SW 1271 (cell line): ENCODE measurements at places on chromosomes 16 and 17.

GRCh38 chr16:87180069-87180468 lies 137.1 kb downstream of the C16orf95 start:
- no peak for DNase-seq

DNA sequence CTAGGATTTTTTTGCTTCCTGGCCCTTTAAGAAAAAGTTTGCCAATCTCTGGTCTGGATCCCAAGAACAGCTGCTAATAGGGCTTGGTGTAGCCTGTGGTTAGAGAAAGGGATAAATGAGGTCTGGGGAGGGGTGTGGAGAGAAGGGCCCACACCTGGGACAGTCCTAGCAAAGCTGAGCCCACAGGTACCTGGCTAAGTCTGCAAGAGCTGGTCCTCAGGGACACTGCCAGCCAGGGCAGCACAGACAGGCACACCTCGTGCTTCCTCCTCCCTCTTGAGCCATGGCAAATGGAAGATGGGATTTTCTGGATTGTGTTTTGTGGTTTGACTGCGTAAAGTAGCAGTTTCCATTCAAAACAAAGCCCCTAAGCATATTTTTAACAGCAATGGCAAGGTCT lies 217.5 kb downstream of the SOX9 start:
- DNase-seq = no peak

DNA sequence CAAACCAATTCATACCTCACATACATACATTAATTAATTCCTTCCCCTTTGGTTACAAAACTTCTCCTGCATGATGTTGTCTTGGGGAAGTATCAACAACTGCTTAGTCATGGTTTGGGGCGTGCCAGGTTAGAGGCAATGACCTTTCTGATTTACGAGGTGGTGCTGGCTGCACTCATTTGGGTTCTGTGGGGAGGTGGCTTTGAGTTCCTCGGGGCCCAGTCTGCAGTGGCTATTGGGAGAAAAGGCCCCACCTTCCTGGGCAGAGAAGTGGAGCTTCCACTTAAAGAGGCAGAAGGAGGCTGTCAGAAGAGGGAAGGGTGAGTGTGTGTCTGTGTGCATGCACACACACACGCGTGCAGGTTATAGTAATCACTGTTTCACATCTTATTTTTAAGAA lies 10.2 kb upstream of the ETV4 start:
- no peak for DNase-seq

GRCh38 chr16:74455213-74455612 lies 33.9 kb upstream of the CLEC18B start:
- no peak for DNase-seq

- DNase-seq = no peak
Observed at GRCh38 chr16:10984509-10984908, 40.1 kb downstream of the CLEC16A start.

GRCh38 chr17:7897773-7898172 lies 9.2 kb downstream of the CHD3 start:
- DNase-seq = no peak

- no peak for DNase-seq
Observed at GRCh38 chr17:40844671-40845107, 22.3 kb upstream of the KRT10 start.

- no peak for DNase-seq
Observed at GRCh38 chr16:56628486-56629350, 3.1 kb downstream of the MT1E start.

DNA sequence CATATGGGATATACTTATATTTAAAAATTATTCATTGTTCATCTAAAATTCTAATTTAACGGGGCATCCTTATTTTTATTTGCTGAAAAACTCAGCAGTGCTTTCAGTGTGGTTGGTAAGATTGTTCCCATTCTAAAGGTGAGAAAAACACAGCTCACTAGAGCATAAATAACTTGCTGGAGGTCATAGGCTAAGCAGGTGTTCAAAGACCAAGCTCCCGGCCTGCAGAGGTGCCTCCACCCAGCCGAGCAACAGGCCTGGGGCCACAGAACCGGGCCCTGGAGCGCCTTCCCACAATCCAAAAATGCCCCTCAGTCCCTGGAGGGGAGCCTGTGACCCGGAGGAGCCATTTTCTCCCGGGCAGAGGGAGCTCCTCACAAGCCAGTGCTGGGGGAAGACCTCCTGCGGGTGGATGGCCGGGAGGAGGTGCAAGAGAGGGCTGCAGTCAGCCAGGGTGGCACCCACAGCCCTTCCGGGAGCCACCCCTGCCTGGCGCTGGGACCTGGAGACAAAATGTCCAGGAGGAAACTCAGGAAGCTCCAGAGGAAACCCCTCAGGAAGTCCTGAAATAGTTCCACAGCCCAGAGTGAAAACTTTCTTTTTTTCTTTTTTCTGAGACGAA lies 14.7 kb downstream of the ABR start:
- no peak for DNase-seq

- no peak for DNase-seq
Observed at GRCh38 chr16:27500801-27501200, 48.9 kb downstream of the GTF3C1 start.

DNA sequence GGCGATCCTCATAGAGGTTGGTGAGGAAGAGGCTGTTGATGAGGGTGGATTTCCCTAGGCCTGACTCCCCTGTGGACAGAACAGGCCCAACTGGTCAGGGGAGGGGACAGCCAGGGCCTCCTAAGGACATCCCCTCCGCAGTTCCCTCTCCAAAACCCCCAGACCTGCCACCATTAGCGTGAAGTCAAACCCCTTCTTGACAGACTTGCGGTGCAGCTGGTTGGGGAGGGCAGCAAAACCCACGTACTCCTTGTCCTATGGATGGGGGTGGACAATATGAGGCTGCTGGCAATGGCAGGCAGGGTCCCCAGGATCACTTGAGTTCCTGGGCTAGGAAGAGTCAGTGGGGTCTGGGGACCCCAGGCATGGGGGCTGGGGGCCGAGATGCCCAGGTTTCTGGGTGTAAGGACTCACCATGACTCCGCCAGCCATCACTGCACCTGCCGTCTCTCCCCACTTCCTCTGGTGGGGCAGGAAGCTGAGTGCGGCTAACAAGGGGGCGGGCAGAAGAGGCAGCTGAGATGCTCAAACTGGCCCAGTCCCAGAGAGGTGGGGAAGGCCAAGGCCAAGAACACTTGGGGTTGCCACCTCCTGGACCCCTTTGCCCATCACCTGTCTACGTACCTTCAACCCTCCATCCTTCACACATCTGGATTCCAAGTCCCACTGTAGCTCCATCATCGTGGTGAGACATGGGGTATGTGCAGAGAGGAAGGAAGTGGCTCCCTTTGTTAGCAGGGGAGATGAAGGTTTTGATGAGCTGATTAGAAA lies at the start of gene SEPTIN1:
SEPTIN1 (minus strand) TSS at position 451 of the 771 bp plus-strand sequence; CDS start at position 432, 19 bp downstream.
- no peak for DNase-seq

GRCh38 chr16:2090481-2090776 lies 42.6 kb downstream of the TSC2 start:
- no peak for DNase-seq

- no peak for DNase-seq
Observed at GRCh38 chr16:87123356-87124001, 193.7 kb downstream of the C16orf95 start.

GRCh38 chr17:68033636-68034451 lies 1.7 kb upstream of the KPNA2 start:
- DNase-seq = no peak

DNA sequence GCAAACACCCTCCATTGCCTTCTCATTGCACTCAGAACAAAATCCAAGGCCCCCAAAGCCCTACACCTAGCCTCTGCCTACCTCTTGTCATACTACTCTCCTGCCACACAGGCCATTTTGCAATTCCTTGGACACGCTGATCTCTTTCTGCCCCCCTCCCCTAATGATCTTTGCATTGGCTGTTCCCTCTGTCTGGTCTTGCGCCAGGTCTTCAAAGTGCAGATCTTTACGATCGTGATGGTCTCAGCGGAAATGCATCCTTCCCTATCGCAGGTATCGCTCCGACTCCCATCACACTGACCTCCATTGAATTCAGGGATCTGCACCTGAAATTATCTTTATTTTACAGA lies 777 bp upstream of the MOSMO start:
- DNase-seq = no peak

DNA sequence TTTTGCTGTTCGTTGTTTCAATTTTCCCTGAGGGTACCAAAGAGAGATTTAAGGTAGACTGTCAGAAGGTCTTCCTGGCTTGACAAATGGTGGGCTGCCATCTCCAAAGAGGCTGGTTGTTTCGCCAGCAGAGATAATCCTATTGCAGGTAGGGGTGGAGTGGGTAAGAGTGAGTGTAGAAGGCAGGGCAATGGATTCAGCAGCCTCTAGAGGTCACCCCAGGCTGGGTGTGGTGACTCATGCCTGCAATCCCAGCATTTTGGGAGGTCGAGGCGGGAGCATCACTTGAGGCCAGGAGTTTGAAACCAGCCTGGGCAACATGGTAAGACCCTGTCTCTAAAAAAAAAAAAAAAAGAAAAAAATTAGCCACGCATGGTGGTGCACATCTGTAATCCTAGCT lies 34.6 kb downstream of the DCAKD start:
- DNase-seq = no peak

DNA sequence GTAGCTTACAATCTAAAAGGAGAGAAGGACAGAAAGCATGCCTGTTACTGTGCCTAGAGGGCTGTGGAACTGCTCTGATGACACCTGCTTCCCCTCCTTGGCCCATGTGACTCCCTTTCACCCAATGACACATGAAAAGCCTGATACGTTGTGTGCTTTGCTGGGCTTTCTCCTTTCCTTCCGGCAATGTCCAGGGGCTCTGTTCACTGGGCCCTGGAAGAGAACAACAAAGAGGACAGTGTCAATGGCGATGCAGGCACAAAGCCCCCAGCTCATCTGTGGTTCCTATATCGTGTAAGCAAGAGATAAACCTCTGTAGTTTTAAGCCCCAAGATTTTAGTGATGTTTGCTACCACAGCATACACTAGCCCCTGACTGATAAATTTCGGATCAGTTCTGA lies 306.1 kb downstream of the ABCC12 start:
- no peak for DNase-seq

- DNase-seq = no peak
Observed at GRCh38 chr17:73824321-73824720, 180.1 kb upstream of the SDK2 start.

DNA sequence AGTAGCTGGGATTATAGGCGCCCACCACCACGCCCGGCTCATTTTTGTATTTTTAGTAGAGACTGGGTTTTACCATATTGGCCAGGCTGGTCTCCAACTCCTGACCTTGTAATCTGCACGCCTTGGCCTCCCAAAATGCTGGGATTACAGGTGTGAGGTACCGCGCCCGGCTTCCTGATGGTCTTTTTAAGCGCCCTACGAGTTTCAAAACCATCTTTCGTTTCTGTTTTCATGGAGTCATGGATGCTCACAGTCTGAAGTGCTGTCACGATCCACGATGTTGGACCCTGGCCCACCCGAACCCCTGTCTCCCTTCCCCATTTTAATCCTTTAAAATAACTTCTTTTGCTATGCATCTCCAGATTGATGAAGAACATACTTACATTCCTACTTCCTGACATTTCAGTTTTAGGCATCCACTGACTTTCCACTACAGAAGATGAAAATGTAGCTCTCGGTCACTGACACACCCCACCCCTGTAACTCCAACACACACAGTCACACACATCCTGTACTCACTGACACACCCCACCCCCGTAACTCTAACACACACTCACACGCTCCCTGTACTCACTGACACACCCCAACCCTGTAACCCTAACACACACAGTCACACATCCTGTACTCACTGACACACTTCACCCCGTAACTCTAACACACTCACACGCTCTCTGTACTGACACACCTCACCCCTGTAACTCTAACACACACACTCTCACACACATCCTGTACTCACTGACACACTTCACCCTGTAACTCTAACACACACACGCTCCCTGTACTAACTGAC lies 22.6 kb upstream of the WDR45B start:
- no peak for DNase-seq

DNA sequence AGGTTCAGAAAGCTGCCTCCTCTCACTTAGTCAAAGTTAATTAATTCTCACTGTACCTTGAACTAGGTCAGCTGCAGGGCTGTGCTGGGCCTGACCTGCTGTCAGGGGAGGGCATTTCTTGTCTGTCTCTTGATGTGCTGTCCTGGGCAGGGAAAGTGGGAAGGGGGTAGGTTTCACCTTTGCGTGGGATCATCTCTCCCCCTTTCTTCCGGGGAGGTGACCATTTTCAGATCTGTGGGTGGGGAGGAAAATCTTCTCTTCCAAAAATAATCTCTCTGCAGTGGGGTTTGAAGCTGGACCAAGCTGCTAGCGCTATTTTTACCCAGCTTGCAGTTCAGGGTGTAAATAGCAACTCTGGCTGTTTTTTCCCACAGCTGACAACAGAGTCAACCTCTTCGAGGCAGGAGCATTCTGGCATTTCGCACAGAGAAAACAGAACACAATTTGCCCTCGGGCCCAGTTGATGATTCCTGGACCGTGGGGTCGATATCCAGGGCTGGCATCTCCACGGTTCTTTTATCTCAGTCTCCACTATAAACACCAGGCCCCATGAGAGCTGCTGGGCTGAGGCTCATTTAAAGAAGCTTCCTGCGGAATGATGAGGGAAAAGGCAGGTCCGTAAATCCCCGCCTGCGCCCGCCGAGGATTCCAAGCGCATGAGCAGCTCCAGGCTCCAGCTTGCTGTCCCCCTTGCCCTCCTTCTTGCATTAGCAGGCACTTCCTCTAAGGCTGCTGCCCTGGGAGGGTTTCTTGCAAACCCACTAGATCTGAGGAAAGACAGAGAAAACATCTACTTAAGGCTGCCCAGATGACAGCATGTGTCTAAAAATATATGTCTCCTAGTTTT lies 93.9 kb downstream of the YPEL2 start:
- no peak for DNase-seq

- DNase-seq = no peak
Observed at GRCh38 chr16:21611556-21612384, 12.4 kb downstream of the METTL9 start.

DNA sequence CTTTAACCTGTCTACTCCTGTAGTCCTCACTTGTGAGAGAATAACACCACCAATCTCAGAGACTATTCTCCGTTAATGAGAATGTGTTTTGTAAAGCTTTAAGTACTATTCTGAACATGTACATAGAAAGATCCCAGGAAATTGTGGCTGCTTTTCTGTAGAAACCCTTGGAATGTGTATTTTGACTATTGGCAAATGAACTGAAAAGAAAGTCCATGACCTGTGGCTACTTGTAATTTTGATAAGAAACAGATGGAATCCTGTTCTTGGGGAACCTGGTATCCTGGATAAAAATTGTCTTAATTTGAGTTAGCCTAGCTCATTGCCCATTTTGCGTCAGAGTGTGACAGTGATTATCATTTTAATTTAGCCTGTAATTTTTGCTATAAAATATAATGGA lies 9.1 kb downstream of the CTCF start:
- DNase-seq = no peak

- DNase-seq = no peak
Observed at GRCh38 chr17:6914711-6915110, 81.1 kb upstream of the ALOX12 start.

GRCh38 chr16:24011237-24011636 lies 175.5 kb downstream of the PRKCB start:
- no peak for DNase-seq

- peak; percentile 43 for DNase-seq
Observed at GRCh38 chr17:56125830-56126819, 27.1 kb upstream of the ANKFN1 start.
